ENCODE measurements at places on chromosomes 1 and 21.

- no peak for DNase-seq
Observed at GRCh38 chr1:223136086-223136485, 7.0 kb downstream of the TLR5 start.

GRCh38 chr1:42786097-42786496 lies 1.3 kb downstream of the TMEM269 start:
- no peak for DNase-seq

GRCh38 chr1:107477233-107477632 lies 336.4 kb downstream of the NTNG1 start:
- DNase-seq, result no peak

- no peak for DNase-seq
Observed at GRCh38 chr1:93919780-93920179, 10.6 kb upstream of the GCLM start.

DNA sequence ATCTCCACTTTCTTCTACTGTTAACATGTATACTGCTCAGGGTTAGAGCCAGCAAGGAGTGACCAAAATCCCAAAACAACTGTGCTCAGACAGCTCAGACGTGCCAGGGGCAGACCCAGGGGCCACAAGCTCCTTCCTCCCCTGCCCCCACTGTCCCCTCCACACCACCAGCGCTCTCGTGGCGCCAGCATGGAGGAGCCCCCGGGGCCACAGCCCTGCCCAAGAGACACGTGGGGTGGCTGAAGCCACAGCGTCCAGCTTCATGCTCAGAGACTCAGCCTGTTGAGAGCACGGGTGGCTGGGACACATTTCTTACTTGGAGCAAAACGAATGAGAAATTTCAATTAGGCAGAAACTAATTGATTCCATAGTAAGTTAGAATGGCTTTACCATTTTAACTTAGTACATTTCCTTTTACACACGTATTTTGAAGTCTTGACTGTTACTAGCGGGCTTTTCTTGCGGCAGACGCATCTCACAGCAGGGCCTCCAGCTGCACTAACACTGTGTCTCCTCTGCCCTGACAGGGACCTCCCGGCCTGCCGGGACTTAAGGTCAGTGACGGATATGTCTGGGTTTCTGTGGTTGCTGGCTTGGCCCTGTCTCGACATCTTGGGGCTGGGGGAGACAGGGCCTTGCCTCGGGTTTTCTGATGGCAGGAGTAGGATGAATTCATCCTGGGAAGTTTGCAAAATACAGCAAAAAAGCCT lies 54.2 kb downstream of the SLC19A1 start:
- DNase-seq, result no peak

GRCh38 chr1:47431534-47431933 lies 6.3 kb upstream of the FOXD2 start:
- no peak for DNase-seq

GRCh38 chr1:248688527-248689298 lies 13.9 kb downstream of the OR14I1 start:
- no peak for DNase-seq

DNA sequence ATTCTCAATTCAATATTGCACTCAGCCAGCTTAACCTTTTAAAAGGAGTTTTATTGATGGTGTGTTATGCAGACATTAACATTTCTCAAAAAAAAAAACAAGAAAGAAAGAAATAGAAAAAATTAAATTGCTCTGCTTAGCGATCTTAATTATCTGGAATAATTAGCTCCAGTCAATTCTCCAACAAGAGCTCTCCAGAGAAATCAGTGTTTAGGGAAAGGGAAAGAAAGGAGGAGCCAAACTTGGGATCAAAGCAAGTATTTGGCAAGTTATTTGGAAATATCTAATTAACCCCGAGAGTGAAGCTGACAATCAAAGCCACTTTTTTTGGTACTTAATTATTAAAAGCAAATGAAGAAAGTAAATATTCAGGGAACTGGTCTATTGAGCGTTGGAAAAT lies 60.7 kb upstream of the CAMK1G start:
- no peak for DNase-seq

GRCh38 chr1:165852871-165853270 lies 25.5 kb downstream of the UCK2 start:
- no peak for DNase-seq

DNA sequence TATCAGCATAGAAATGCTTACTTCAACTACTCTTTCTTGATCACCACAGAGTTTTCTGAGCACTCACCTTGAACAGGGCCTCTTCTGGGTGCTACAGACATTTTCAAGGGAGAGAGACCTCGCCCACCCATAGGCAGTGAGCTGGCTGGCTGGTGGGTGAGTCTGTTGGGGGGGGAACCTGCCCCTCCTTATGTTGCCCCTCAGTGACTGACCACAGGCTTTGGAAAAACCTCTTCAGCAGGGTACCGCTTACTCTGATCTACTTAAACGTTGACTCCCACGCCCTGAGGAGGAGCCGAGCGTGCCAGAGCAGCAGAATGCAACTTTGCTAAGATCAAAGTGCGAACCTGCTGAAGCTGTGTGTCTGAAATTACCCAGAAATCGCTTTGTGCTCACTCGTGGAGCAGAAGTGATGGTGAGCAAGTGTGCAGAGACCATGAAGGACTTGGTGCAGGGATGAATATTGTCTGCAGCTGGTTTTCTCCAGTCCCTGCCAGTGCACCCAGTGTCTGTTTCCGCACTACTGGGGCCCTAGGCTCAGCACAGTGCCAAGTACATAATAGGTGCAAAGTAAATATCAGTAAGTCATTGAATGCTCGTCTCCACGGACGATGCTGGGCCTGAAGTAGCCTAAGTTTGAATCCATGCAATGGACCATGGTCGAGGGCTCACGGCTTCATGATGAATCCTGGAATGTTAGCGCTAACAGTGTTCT lies 158.7 kb upstream of the IRF2BP2 start:
- DNase-seq, result peak; percentile 32

GRCh38 chr1:21939650-21940374 lies 2.7 kb upstream of the HSPG2 start:
- DNase-seq, result no peak

DNA sequence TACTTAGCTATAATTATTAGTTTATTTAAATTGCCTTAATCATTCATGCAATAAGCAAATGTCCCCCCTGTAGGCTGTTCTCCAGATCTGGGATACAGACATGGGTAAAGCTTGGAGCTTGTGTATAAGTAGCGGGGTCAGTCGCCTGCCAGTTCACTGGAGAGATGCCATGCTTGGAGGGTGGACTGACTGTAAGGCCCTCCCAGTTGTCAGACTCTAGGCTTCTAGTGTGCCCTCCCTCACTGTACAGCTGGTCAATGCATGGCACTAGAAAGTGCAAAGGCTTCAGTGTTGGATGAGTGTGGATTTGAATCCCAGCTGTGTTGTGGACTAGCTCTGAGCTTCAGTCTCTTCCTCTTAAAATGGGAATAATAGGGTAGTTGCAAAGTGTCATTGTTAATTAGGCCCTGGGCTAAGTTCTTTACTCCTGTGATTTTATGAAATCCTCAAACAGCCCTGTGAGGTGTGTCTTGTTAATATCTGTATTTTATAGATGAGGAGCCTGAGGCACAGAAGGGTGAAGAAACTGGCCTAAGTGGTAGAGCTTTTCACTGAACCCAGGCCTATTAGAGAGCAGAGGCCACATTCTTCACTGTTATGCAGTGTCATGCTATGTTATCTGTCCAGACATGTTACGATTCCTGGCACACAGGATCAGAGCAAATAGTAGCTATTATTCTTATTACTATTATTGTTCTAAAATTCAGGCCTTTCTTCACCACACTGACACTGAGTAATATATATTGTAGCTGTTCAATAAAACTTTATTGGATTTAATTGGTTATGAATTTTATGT lies 85.9 kb downstream of the ROR1 start:
- no peak for DNase-seq

DNA sequence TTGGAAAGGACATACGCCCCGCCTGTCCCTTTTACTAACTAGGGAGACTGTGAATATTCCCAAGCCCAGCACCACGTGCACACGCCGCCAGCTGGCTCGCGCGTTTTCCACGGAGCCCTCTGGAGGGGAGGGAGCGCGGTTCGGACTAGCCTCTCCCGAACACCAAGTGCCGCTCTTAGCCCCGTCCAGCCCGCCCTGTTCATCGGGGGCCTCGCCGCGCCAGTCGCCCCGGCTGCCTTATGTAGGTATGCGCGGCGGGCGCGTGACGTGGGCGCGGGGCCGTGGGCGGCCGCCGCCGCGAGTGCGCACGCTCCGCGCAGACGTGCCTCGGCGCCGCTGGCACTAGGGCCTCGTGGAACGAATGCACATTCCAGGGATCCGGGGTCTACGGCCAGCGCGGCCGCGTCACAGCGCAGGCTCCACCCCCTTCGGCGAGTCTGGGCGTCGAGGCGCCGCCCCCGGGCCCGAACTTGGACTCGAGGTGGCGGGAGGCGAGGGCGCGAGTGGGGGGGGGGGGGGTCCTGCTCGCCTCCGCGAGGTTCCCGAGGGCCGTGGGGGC lies 767 bp upstream of the IRF2BP2 start:
- DNase-seq, result peak; percentile 94

DNA sequence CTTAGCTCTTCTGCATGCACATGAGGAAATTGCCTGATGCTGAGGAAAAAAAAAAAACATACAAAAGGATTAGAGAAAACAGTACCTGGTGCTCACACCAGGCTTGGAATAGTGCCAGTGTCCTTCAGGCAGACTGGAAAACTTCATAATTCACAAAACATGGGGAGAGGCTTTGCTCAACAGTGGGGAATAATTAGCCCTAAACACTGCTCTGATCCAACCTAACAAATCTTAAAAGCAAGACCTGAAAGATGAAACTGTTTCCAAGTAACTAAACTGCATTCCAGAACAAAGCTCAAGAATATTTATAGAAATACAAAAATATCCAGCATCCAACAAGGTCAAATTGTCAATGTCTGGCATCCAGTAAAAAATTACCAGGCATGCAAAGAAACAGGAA lies 124.8 kb downstream of the AK5 start:
- no peak for DNase-seq

- no peak for DNase-seq
Observed at GRCh38 chr1:160131803-160132565, 16.4 kb downstream of the ATP1A2 start.

GRCh38 chr1:178660461-178660860 lies 64.6 kb upstream of the RALGPS2 start:
- DNase-seq, result no peak

- no peak for DNase-seq
Observed at GRCh38 chr1:42010381-42010780, 91.7 kb upstream of the HIVEP3 start.

GRCh38 chr21:17583898-17584297 lies 28.8 kb downstream of the BTG3 start:
- DNase-seq, result no peak

GRCh38 chr1:213988507-213989001 lies 781 bp downstream of the PROX1 start:
- no peak for DNase-seq

GRCh38 chr1:101460739-101461138 lies 223.9 kb downstream of the S1PR1 start:
- no peak for DNase-seq

- DNase-seq, result no peak
Observed at GRCh38 chr1:207503950-207504349, 8.0 kb downstream of the CR1 start.

GRCh38 chr1:22114083-22115012 lies 28.5 kb downstream of the WNT4 start:
- no peak for DNase-seq

DNA sequence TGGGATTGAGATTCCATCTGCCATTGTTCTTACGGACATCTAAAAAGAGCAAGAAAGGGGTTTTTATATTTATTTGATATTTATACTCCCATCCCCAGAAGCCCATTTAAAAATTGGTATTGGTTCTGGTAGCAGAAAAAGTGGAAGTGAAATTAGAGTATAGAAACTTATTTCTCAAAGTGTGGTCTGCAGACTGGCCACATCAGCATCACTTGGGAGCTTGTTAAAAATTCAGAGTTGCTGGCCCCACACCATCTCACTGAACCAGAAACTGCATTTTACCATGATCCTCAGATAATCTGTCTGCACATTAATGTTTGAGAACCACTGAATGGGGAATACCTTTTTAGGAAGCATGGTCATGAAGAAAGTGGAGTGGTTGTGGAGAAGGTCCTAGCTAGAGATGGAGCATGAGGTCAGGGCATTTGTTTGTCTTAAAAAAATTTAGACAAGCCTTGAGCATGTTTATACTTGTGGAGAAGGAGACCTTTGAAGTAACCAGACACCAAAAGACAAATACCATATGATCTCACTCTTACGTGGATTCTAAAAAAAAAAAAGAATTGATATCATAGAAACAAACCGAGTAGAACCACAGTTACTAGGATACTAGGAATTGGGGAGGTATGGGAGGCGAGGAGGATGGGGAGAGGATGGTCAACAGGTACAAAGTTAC lies 116.3 kb downstream of the ST6GALNAC3 start:
- no peak for DNase-seq

DNA sequence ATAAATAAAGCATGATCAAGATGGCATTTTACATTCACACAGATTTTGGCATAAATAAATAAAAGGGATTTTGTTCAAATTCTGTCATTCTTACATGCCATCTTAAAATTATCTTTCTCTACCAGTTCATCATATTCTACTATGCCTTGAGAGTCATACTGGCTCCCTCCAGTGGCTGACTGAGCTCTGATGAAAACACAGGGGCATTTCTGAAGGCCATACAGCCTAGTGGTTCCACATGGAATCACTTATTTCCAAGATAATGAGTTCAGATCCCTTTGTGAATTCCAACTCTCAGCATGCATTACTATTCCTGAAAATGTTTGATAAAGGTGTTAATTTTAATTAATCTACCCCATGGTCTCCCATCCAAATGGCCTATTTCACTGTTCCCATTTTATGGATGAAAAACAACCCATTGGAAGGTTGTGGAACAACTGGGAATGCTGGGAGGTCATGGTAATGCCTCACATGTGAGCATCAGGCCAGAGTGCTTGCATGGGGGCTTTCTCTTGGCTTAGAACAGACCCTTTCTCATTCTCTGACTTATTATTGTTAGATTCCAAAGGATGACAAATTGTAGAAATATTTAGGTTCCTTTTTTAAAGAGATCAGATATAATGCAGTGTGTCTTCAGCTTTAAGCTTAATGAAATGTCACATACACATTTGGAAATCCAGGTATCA lies 622.4 kb upstream of the PKN2 start:
- peak; percentile 11 for DNase-seq

- DNase-seq, result no peak
Observed at GRCh38 chr1:59364037-59364436, 67.1 kb downstream of the FGGY start.

- no peak for DNase-seq
Observed at GRCh38 chr1:228475812-228476211, 11.4 kb upstream of the RNF187 start.

DNA sequence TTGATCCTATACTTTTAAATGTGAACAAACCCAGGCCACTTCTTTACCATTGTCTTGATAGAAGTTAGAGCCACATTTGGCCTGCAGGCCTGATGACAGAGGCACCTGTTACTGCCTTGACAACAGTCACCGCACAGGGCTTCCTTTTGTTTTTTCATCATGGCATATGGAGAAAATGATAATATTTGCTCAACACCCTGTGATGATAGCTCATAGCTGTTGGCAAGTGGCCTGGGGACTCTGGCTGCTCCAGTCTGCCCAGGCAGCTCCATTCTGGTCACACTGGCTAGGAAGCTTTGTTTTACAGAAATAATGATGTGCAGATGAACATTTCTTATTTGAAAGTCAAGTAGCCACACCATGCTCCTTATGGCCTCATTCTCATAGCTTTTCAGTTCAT lies 89.6 kb upstream of the GPR88 start:
- no peak for DNase-seq

GRCh38 chr1:42165511-42166210 lies 1.1 kb upstream of the GUCA2A start:
- no peak for DNase-seq
